ENCODE measurements at places on chromosomes 2 and 18.
A peak's percentile ranks its signal among the peaks of the same experiment; 100 is the strongest.

DNA sequence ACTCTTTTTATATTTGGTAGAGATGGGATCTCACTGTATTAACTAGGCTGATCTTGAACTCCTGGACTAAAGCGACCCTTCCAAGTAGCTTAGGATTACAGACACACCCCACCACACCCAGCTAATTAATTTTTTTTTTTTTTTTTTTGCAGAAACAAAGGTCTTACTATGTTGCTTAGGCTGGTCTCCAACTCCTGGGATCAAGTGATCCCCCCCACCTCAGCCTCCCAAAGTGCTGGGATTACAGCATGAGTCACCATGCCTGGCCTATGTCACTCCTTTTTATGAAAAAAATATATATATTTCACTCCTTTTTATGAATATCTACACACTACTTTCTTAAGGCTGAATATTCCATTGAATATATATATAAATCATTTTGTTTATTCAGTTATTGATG lies 162.8 kb downstream of the MGAT5 start:
- no peak for DNase-seq

DNA sequence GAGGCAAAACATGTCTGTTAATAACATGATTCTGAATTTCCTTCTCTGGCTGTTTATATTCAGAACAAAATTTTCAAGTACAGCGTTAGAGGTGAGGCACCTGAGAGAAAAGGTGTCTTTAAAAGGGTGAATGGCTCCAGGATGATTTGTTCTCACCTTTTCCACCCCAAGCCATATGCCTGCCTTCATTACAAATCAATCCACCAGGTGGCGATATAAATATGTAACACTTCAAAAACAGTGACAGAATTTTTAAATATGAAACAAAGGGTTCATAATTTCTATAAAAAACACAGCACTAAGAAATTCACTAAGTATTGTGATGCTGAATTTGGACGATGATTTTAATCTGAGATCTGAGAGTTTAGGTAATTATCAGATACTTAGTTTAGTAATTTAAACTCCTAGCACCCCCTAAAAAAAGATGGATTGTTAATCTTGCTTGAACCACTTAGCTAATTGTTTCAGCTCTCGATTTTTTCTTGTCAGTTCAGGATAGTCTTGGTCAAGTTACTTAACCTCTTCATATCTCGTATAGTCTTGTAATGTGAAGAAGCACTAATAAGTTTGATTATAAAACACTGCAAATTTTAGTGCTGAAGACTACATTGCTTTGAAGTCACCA lies 528.8 kb downstream of the CPS1 start:
- peak; percentile 13 for DNase-seq

DNA sequence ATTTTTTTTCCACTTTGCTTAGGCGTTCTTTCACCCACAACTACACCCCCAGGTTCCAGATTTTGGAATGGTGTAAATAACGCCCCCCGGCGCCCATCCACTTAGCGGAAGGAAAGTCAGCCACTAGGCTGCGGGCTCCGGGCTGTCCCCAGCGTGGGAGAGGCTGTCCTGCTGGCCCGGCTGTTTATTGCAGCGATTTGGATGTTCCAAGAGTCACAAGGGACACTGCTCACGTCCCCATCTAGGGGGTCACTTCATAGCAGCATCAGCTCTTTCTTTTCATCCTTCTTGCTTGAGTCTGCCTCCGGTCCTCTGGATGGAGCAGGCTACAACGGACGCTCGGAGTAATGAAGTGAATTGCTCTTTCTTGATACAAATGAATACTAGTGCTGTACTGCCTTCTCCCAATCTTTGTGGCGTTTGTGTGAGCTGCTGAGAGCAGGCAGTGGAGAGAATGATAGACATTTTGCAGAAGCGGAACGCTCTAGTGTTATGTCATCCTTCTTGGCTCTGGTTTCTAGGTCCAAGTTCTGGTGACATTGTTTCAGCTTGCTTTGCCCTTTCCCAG lies 50.7 kb upstream of the PAIP2B start:
- peak; percentile 20 for DNase-seq

- DNase-seq = no peak
Observed at GRCh38 chr2:190996338-190996946, 17.5 kb downstream of the STAT1 start.
